ENCODE measurements at places on chromosomes 6 and 20.
A peak's percentile ranks its signal among the peaks of the same experiment; 100 is the strongest.

GRCh38 chr20:24723186-24723585 lies 225.9 kb upstream of the CST7 start:
- no peak for DNase-seq

DNA sequence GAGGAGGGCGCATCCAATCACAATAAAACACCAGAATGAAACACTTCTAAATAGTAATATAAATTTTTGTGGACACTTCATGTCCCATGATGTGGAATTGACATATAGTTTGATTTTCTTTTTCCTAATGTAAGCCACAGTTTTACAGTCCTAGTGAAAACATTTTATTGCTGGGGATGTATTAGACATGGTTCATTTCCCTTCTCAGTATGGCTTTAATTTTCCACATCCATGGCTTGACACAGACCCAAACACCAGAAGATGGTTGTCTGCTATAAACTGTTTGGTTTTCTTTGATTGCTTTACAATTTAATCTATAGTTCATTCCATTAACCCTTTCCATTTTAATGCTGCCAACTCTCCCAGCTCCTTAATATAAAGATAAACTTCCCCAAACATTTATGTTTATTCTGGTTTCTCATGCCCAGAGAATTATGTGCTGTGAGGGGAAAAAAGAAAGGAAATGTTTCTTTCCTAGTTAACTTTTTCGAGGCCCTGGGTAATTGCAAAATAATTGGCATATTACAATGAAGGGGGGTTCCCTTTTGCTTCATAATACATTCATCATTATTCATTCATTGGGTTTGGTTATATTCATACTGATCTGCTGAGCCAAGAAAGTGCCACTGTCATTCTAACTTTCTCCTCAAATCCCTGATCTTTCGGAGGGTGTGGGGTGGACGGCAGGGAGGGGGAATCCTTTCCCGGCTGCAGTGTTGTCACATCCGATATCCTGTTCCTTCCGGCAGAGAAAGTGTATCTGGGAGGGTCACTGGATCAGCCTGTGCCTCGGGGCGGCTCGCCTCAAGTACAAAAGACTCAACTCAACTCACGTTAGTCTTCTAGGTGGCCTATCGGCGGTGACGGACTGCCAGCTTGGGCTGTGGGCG lies 127.6 kb upstream of the TFAP2D start:
- no peak for DNase-seq

DNA sequence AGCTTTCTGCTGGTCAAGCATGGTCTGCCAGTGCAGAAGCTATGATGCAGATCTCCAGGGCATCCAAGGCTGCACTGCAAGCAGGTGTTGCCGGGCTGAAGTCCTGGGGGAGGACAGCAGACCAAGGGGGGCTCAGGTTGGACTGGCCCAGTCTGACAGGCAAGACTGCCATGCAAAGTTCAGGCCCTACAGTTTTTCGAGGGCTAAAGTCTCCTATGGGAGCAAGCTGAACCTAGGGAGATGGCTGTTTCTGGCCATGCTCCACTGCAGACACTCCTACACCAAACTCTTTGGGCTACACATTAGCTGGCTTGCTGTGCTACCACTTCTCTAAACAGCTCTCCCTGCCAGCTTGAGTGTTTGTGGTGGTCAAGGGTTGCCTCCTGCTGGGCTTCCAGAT lies 130.0 kb upstream of the SYNCRIP start:
- no peak for DNase-seq

- DNase-seq = no peak
Observed at GRCh38 chr6:117711369-117711768, 36.1 kb downstream of the NUS1 start.

- no peak for DNase-seq
Observed at GRCh38 chr6:81759782-81760181, 7.3 kb upstream of the TENT5A start.

DNA sequence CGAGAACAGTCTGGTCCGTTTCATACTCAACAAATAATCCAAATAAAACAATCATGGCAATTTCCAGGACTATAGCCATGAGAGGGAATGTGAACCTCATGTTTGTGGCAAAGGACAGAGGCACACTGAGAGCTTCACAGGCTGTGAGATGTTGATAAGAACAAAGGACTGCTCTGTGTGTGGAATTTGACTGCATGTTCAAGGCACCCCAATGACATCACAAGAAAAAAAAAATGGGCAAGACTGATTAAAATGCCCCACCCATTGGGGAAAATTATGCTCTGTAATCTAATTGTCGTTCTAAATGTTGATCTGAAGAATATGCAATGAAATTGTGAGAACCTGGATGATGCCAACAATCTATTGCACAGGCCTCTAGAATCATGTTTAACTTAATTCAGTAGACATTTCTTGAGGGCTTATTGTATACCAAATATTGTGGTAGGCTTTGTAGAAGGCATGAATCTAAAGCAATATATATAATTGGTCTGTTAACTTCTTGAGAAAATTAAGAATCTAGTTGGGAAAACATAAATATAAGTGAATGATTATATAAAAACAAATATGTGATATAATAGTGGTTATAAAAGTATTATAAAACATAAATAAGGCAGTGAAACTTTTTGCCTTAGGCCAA lies at the start of gene RHAG:
Gene RHAG (minus strand): TSS at position 127 of the 637 bp plus-strand sequence. CDS start 27 bp downstream, at position 100.
- no peak for DNase-seq

DNA sequence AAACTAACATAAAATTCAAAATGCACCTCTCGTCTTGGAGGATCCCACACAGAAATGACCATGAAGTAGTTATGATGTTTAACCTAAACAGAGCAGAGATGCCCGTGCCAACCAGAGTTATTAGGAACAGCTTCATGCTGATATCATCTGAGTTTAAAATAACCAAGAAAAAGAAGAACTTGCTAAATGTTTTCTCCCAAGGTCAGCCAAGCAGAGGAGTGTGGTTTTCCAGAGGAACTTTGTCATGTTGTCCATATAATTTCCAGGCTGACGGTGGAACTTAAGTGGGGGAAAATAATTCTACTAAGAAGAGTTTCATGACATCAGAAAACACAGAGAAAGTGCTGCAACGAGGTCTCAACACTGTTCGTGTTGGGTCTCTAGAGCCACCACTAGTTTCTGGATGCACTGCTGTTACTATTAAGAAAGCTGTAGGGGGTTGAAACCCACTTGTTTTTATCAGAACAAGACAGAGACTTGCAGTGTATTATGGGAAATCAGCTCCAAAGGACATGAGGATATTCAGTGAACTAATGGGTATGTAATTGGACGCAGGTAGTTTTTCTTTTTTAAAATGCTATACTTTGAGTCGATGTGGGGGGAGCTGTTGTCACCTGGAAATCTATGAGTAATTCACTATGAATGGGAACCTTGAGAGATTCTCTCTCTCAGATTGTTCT lies 5.2 kb downstream of the AGPAT4 start:
- no peak for DNase-seq

- no peak for DNase-seq
Observed at GRCh38 chr20:41331731-41332130, 8.9 kb upstream of the LPIN3 start.

DNA sequence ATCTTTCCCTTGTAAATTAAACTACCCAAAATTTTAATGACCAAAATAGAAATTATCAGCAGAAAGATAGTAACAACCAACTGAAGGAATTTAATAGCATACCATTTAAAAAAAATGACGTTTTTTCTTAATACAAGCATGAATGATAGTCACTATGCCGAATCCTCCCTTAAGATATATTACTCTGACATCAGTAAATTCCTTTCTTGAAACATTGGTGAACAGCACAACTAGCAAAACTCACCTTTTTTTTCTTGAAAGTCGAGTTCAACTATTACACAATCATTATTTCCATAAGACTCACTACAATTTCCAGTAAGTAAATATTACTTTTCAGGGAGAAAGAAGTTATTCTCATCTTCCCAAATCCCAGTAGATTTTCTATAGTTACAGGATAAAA lies 433.2 kb downstream of the GRIK2 start:
- DNase-seq = no peak

DNA sequence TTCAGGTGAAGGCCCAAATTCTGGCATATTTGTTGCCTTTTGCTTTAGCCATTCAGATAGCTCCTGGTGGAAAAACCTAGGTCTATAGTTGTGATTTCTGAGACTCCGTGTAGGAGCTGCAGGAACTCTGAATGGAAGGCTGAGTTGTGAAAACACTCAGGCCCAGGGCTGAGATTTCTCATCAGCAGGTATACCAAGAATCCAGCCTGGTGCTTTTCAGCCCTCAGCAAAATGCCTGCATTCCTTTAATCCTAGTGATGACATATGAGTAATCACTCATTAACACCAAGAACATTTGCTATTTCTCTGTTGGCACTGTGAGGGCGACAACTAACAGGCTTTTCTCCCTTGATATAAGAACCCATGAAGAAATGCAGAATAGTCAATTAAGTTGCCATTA lies 546.1 kb upstream of the MAN1A1 start:
- DNase-seq = no peak

DNA sequence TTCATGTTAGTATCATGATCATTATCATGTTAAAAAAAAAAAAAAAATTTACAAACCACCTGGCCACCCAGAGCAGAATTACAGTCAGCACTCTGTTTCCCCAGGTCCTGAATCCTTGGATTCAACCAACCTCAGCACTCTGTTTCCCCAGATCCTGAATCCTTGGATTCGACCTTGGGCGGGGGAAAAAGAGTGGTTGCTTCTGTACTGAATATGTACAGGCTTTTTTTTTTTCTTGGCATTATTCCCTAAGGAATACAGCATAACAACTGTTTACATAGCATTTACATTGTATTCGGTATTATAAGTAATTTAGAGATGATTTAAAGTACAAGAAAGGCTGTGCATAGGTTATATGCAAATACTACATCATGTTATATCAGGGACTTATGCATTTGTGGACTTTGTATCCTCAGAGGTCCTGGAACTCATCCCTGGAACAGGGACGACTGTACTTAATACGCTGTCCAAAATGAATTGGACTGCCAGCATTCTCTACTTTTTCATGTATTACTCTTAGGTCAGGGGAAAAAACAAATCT lies 31.2 kb downstream of the GCNT2 start:
- no peak for DNase-seq

DNA sequence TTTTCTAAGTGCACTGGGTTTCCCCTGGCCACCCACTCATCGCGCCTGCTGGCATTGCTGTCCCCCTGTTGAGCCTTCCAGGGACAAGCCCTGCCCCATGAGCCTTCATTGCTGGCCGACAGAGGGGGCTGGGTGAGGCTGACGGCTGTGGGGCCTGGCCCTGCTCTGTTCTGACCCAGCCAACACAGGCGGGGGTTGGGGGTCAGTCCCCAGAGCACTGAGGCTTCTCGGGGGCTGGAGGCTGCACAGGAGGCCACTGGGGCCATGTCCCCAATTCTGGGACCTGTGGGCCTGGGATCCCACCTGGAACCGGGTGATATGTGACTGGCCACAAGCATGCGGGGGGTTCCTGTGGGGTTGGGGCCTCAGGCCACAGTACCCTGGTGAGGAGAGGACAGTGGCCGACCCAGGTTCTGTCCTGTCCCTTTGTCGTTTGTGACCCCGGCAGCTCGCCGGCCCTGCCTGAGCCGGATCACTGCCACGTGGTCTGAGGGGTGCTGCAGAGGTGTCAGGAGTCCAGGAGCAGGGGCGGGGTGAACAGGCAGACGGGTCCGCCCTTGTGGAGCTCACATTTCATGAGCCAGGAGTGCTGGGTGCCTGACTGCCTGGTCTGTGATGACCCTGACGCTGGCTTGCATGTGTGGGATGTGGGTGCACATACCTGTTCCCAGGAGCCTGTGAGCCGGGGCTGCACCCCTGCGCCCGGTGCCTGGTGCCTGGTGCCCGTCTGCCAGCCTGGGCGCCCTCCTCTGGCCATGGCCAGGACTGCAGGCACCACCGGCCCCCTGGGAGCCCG lies 2.1 kb upstream of the COL20A1 start:
- DNase-seq = peak; percentile 43

GRCh38 chr6:32933661-32934085 lies 7.2 kb downstream of the HLA-DMB start:
- DNase-seq = peak; percentile 65

DNA sequence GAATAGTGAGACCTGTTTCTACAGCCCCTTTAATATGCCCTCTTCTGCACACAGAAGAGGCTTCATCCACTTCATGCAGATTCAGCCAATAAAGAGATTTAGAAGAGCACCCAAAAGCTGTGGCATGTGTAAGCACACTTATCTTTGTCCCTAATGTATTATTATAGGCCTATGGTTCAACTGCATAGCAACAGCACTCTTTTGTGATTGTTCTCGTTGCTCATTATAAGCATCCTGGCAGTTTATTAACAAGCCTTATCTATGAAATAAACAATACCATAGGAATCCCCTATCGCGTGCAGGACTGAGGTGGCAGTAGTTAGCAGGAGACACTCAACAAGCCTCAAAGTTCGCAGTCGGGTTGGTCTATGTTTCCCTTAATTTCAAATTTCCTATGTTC lies 138.5 kb upstream of the BEND6 start:
- no peak for DNase-seq

Data from central memory CD4-positive, alpha-beta T cell (primary cell).